ENCODE measurements at places on chromosomes 6 and 20.

- no peak for DNase-seq
Measured at GRCh38 chr6:167689278-167689677, 137.4 kb upstream of the AFDN start.

GRCh38 chr6:141610741-141611140 is 522.0 kb upstream of the GJE1 start:
- no peak for DNase-seq

GRCh38 chr20:46826343-46826984 is 68.2 kb upstream of the EYA2 start:
- no peak for DNase-seq

GRCh38 chr20:63908008-63908682 is 13.2 kb downstream of the DNAJC5 start:
- no peak for DNase-seq

DNA sequence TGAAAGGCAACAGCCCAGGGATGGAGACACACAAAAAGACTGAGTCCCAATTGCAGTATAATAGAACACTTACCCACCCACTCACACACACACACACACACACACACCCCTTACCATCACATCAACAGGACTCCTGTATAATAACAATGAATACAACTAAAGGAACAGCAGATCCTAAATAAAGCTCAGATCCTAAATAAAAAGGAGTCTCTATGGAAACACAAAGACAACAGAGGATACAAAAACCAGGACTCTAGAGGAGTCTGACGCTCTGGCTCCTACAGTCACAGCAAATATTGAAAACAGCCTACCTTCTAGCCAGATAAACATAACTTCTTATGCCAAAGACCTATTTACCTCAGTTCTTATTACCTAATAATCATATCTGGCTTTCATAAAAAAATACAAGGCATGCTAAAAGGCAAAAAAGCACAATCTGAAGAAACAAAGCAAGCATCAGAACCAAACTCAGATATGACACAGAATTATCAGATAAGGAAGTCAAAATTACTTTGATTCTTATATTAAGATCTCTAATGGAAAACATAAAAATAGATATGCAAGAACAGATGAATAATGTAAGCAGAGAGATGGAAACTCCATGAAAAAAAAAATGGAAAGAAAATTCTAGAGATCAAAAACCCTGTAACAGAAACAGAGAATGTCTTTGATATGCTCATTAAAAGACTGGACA is 134.9 kb downstream of the MMUT start:
- no peak for DNase-seq

DNA sequence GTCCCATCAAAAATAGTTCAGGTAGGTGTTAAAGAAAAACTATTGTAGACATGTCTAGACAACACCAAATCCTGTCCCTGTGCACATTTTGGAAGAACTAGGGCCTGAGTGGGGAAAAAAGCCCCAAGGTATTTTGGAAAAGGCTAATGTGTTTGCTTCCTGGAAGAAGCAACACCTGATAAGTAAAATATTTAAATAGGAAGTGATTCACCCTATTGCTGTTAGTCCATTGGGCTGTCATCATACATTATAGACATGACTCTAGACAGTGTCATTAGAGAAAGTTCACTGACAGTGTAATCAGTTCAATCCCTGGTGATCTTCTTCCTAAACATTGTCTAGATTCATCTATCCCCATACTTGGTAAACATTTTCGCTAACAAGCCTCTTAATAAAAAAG is 465.3 kb downstream of the CBLN4 start:
- no peak for DNase-seq

GRCh38 chr6:12013307-12013719 is 1.2 kb downstream of the HIVEP1 start:
- DNase-seq, result no peak

- DNase-seq, result no peak
Measured at GRCh38 chr6:128057946-128058345, 157.1 kb upstream of the THEMIS start.

GRCh38 chr6:40788661-40789655 is 201.8 kb upstream of the LRFN2 start:
- DNase-seq, result no peak

DNA sequence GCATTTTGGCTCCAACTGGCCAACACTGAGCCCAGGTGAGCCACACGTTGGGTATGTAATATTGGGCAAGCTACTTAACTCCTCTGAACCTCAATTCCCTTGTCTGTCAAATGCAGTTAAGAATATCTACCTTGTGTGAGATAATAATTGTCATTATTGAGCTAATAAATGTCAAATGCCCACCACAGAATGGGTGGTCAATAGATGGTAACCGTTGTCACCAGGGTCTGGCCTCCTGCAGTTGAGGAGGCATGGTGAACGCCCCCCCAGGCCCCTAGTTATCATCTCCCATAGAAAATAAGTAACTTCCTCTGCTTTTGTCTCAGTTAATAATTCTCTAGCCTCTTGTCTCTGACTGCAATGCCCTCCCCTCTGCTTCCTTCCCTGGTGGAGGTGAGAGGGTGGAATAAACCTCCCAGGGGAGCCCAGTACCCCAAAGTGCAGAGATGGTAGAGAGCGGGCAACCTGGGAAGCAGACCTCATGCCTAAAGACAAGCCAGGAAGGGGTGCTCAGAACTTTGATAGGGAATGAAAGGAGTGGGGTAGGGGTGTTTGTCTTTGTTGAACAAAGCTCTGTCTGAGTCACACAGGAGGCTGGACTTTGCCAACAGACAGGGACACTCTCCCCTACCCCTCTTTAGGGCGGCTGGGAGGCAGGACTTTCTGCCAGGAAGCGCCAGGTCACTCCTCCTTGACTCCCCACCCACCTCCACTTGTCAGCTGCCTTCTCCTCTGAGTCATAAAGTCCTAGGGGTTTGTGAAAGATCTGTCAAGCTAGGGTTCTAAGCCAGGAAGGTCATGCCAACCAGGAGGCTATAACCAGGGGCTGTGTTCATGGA is 1.3 kb upstream of the UNC5CL start:
- DNase-seq, result no peak

DNA sequence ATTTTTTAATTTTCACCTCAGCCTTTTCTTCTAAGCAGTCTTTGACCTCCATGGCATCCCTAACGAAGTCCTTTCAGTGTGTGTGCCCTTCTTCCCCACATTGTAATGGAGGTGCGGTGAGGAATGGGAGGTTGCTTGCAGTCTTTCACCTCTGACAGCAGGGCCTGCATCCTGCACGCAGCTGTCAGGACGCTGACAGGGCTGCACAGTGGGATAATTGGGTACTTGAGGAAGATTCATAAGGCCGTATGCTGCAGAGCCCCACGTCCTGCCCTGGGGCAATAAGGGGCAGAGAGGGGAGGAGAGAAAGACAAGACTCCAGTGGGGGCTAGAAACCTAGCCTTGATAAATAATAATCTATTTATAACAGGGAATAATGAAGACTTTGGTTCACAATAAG is 184.7 kb downstream of the SAMD5 start:
- DNase-seq, result no peak

DNA sequence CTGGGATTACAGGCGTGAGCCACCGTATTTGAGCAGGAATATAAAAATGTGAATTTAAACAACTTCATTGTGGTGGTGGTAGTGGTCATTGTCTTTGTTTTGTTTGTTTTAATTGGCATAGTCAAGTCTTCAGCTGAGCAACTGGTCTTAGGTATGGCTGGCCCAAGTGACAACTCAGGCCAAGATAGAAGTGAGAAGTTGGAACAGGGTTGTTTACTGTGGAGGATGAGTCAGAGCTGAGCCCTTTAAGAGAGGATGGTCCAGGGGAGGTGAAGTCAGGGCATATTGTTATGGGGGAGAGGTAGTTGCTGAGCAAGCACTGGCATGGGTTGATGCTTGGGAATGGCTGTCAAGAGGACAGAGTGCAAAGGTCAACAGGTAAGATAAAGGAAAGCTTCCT is 308.2 kb downstream of the FARS2 start:
- DNase-seq, result no peak

DNA sequence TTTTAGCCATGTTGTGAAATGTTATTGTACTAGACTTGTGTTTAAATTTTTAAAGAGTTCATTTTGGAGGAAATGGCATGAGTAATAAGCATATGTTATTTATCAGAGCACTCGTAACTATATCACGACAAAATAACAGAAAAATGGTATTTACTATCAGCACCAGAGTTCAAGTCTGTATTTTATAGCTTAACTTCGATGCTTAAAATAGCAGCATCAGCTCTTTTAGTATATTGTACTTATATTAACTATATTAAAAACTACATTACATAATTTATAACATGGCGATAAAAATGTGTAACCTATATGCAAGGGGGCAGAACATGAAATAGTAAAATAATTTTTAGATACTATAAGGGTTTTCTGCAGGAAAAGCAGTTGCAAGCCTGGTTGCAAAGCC is 52.9 kb downstream of the ABRACL start:
- no peak for DNase-seq

Data from femur (tissue), 1 donor.